ENCODE measurements at places on chromosomes 12 and 14.

DNA sequence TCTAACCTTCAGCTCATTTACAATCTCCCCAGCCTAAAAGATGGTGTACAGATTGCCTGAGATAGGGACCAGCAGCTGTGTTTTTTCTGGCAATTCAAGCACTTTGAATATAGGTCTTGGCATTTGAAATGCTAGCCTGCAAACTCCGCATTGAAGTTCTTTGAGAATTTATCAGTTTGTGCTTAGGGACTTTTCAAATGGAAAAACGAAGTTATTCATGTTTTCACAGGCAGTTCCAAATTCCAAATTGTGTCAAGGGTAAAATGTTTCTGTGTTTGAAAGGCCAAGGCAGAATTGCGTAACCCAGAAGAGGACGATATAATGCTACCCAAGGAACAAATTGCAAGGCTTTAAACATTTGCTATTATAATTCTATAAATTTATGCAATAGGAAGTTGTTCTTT is 168.9 kb upstream of the RASSF8 start:
- peak; percentile 46 for DNase-seq

- peak; percentile 84 for DNase-seq
Observed at GRCh38 chr12:110498984-110499706, 2.8 kb downstream of the VPS29 start.

- DNase-seq, result no peak
Observed at GRCh38 chr14:42323426-42323825, 716.8 kb downstream of the LRFN5 start.

DNA sequence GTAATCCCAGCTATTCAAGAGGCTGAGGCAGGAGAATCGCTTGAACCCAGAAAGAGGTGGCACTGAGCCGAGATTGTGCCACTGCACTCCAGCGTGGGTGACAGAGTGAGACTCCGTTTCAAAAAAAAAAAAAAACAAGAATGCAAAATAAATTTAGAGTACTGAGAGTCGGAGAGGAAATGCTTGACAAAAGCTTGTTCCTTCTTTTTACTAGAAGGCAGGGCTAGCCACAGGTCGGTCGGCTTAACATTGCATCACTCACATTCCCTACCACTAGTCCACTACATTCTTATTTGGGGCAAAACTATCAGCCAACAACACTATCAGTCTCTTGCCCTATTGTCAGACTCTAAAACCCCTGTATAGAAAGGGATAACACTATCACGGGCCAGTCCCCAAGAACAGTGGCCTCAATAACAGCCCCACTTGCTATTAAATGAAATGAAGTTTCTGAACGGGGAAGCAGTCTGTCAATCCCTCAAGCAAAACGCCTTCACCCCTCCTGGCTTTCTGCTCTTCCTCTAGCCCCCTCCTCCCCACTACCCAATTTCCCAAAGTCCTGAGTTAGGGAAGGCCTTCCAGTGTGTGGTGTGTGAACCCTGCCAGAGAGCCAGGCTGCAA is 1.0 kb downstream of the RNF41 start:
- peak; percentile 90 for DNase-seq

DNA sequence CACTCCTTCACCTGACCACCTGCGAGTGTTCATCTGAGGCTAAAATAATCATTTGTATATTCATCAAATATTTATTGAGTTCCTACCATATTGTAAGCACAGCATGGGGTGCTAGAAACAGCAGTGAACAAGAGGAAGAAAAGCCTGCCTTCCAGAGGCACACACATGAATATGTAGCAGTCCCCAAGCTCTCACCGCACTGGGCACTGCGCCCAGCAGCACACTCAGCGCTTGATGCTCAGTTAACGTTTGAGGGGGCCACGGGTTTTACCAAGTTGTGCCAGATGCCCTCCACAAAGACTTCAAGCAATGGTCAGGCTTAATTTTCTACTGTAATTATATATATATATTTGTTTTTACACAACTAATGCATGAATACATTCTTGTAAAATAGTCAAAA is 52.0 kb downstream of the HELB start:
- DNase-seq, result no peak

DNA sequence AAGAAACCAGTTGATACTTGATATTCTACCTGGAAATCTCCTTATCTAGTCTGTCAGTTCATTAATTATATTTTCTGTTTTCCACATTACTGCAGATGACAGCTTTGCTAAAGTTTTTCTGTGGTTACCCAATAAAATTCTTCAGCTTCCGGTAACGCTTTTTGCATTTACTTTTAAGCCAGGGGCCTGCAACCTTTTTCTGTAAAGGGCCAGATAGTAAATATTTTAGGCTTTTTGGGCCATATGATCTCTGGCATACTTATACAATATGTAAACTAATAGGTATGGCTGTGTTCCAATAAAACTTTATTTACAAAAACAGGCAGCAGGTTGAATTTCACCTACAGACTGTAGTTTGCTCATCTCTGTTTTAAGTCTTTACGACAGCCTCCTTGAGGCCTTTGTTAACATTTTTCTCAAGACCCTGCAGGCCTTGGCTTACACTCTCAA is 48.3 kb downstream of the SPATS2 start:
- peak; percentile 78 for DNase-seq

GRCh38 chr14:87148655-87149054 is 844.3 kb downstream of the GALC start:
- DNase-seq, result no peak

DNA sequence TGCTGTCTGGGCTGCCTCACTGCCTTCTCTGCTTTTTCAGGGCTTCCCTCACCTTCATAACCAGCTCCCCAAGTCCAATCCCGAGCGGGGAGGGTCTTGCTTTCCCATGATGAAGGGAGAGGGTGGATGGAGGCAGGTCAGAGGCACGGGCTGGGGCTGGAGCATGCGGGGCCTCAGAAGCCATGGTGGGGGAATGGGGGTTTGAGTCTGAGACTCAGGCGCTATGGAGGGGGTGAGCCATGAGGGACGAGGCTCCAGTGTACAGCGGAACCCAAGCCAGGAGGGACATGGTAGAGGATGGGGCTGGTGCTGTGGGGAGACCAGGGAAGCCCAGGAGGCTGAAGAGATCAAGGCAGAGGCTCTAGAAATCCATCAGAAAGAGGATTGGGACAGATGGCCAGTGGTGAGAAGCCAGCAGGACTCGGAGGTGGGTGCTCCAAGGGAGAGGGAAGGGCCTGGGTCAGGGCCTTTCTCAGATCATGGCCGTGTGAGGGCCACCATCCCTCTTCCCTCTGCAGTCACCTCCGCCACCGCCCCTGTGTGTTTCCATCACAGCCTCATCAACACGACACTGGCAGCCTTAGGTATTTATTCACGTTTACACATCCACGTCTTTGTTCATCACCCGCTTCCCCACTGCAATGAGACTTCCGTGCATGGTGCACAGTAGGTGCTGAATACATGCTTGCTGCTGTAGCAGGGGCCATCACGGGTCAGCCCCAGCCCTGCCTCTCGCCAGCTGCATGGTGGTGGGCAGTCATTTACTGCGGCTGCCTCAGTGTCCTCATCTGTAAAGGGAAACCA is 144.7 kb downstream of the ADGRD1 start:
- no peak for DNase-seq

GRCh38 chr14:91154851-91155625 is 41.2 kb downstream of the DGLUCY start:
- peak; percentile 61 for DNase-seq

DNA sequence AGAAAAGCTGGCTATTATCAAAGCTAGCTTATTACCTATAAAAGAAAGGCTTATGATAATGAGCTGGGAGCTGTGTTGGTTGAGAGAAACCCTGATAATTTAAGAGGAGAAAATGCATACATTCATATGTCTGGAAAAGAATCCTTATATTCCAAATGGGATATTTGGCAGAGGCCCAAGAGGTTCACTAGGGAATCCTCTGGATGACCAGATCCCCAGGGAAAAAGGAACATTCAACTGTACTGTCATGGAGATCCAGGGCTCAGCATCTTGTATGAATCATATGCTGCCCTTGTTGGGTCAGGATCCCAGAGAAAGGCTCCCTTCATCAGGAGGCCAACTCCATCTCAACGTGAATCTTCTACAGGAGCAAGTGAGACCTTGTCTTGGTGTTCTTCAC is 16.6 kb upstream of the FBXO34 start:
- DNase-seq, result no peak

- no peak for DNase-seq
Observed at GRCh38 chr14:38982837-38983236, 120.2 kb downstream of the SEC23A start.
